ENCODE measurements at places on chromosomes 4 and X. TPM values are rescaled to one million over a fixed set of nuclear protein-coding genes. Genes with fewer than 3 reads are reported as not detected.

The ADH4 gene
- 10.8 TPM for total RNA-seq

The CACNA1F gene
- 0.25 TPM for total RNA-seq

The PPARGC1A gene
- 1.2 TPM for total RNA-seq

The DRD5 gene
- not detected for total RNA-seq

The ART3 gene
- 0.74 TPM for total RNA-seq

The COX7B2 gene
- not detected for total RNA-seq

The ARAP2 gene
- total RNA-seq: 52.8 TPM

The PIR gene
- total RNA-seq: 24.1 TPM

The SAGE1 gene
- not detected for total RNA-seq

The FGF13 gene
- 3.2 TPM for total RNA-seq

The MAGEB2 gene
- not detected for total RNA-seq

The PAGE4 gene
- total RNA-seq: not detected

The P2RY4 gene
- total RNA-seq: not detected

The NAP1L3 gene
- total RNA-seq: 3.2 TPM

The FOXO4 gene
- 22.8 TPM for total RNA-seq

The ALB gene
- not detected for total RNA-seq

The NXF2B gene
- total RNA-seq: not detected

The CSAG2 gene
- not detected for total RNA-seq

The HSPA4L gene
- total RNA-seq: 14.2 TPM

The IGSF1 gene
- total RNA-seq: 1.2 TPM

The VCX gene
- not detected for total RNA-seq

The L1CAM gene
- total RNA-seq: 9.6 TPM

The TCEAL7 gene
- total RNA-seq: 15.7 TPM

The LRRC66 gene
- total RNA-seq: 1.2 TPM

The RHOXF2B gene
- total RNA-seq: not detected

The PDLIM3 gene
- total RNA-seq: 148 TPM

The SPINK2 gene
- 4.4 TPM for total RNA-seq

The BEX2 gene
- 7.4 TPM for total RNA-seq

The AMBN gene
- total RNA-seq: not detected

The GLUD2 gene
- total RNA-seq: 0.98 TPM

The GYPE gene
- total RNA-seq: not detected

The CXCL6 gene
- 13.8 TPM for total RNA-seq

The UGT2B15 gene
- not detected for total RNA-seq

The SHROOM4 gene
- 10.1 TPM for total RNA-seq

The MXRA5 gene
- 4.7 TPM for total RNA-seq

The PHOX2B gene
- total RNA-seq: 0.49 TPM

The PRKG2 gene
- total RNA-seq: 0.49 TPM

The USP17L18 gene
- not detected for total RNA-seq

The SPACA5B gene
- total RNA-seq: not detected

The TRIM2 gene
- 28.7 TPM for total RNA-seq

The FHIP1A gene
- 20.4 TPM for total RNA-seq

The RBM47 gene
- 61.1 TPM for total RNA-seq

The FMR1 gene
- 29.7 TPM for total RNA-seq
